Right ventricle myocardium superior (tissue), 1 donor: ENCODE measurements at places on chromosomes 5 and 9. TPM values are rescaled to one million over a fixed set of nuclear protein-coding genes. Genes with fewer than 3 reads are reported as not detected.

- DNase-seq = no peak
Measured at GRCh38 chr9:97363661-97364299, 48.1 kb upstream of the TDRD7 start.

DNA sequence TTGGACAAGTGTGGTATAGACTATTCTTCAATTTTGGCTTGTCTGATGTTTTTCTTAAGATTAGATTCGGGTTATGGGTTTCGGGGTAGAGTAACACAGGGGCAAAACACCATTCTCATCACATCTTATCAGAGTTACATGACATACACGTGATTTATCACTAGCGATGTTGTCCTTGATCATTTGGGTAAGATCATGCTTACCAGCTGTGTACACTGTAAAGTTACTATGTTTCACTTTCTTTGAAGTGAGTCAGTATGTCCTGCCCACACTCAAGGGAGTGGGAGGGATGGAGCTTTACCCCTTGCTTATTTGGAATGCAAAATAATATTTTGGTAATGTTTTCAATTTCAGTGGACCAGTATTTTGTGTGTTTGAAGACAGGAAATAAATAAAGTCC is 101.8 kb upstream of the TAF11L2 start:
- DNase-seq = no peak

DNA sequence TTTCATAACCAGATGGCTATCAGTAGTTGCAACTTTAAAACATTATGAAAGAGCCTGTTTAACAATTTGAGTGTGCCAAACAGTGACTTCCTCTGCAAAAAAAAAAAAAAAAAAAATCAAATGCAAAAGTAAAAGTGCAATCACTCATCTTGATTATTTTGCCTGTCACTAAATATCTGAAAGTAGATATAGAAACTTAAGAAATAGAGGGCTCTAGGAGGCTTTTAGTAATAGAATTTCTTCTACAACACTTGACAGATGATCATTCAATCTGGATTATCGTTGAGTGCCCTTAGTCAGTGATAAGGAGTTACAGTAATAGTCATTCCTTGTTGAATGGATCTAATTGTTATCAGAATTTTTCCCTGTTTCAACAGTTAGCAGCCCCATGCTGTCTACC is 101.8 kb downstream of the CETN3 start:
- DNase-seq = no peak

- DNase-seq = no peak
Measured at GRCh38 chr5:163677092-163677491, 171.7 kb downstream of the MAT2B start.

GRCh38 chr9:18472435-18472834 is 1.5 kb upstream of the ADAMTSL1 start:
- no peak for DNase-seq

GRCh38 chr5:167229751-167230150 is 1061.7 kb upstream of the WWC1 start:
- no peak for DNase-seq

GRCh38 chr9:99197124-99197630 is 24.6 kb downstream of the ALG2 start:
- DNase-seq = no peak

DNA sequence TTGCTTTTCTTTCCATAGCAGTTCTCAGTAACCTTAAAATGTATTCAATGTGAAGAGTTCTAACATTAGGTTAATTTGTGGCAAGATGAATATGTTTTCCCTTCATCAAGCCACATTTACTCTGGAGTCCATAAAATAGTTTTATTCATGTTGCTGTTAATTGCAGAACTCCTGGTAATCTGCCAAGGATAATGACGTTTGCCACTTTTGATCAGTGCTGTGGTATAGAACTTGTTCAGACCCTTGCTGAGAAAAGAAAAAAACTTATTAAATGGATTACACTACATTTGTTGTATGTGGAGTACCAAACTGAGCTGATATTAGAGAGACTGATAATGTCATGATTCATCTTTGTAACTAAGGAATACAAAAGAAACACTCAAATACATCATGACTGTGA is 212.4 kb upstream of the DMAC1 start:
- no peak for DNase-seq

DNA sequence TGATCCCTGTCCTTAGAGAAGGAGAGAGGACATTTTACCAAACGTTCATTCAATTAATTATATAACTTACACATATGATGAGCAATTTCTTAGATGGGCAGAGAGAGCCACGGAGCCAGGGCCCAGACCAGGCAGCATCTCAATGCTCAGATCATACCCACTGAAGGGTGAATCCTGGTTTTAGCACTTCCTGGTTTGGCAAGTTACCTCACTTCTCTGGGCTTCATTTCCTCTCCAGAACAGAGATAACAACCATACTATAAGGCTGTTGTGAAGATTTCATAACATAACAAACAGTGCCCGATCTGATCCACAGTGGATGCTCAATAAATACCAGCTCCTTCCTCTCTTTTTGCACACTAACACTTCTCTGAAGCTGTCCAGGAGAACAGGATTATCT is 271.1 kb downstream of the DENND1A start:
- no peak for DNase-seq

GRCh38 chr5:6338135-6338534 is 40.2 kb downstream of the MED10 start:
- DNase-seq = no peak

- no peak for DNase-seq
Measured at GRCh38 chr5:126509339-126509738, 85.7 kb downstream of the ALDH7A1 start.

DNA sequence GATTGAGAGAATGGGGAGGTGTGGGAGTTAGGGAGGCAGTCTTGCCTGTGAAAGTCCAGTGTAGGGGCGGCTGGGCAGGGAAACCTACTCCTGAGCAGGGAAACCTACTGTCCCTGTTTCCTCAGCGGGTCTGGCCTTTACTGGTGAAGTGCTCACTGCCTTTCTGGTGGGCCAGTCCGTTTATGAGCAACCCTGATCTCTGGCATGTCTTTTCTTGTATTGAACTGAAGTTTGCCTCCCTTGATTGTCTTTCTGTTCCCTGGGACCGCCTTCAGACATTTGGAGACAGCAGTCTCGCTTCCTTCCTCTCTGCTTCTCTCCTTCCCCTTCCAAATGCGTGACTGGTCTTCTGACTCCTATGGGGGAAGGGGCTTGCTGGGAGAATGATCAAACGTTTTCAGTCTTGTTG is 2.9 kb downstream of the SNX18 start:
- no peak for DNase-seq

DNA sequence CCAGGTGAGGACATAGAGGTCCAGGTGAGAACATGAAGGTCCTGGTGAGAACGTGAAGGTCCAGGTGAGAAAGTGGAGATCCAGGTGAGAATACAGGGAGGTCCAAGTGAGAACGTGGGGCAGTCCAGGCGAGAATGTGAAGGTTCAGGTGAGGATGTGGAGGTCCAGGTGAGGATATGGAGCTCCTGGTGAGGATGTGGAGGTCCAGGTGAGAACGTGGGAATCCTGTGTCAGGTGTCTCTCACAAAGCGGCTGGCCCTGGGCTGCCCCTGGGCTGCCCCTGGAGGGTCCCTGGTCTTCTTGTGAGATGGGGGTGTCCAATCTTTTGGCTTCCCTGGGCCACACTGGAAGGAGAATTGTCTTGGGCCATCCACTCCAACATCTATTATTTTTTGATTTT is 133.4 kb downstream of the MRPL36 start:
- DNase-seq = peak; percentile 10

GRCh38 chr9:108609227-108609896 is 246.4 kb downstream of the ACTL7B start:
- DNase-seq = no peak

- no peak for DNase-seq
Measured at GRCh38 chr9:93662952-93663572, 86.7 kb downstream of the PHF2 start.

GRCh38 chr5:80185095-80185494 is 70.8 kb downstream of the SERINC5 start:
- no peak for DNase-seq

DNA sequence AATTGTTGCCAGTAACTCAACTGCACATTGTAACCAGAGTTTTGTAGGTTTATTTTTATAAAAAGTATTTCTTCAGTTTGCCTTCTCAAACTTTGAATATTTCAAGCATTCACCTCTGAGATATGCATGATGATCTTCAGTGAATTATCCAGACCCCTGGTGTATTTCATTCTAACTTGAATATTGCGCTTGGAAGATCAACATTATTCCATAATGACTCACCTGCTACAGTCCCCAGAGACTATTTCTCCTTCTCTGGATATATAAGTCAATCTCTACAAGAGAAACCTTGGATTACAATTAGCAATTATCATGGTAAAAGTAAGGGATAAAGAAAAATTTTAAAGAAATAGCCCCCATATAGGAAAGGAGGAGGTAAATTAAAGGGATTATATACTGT is 1041.0 kb downstream of the TLE1 start:
- DNase-seq = no peak

- no peak for DNase-seq
Measured at GRCh38 chr5:133523013-133523658, 89.2 kb downstream of the FSTL4 start.

- no peak for DNase-seq
Measured at GRCh38 chr5:140295414-140295813, 7.5 kb downstream of the PFDN1 start.

- no peak for DNase-seq
Measured at GRCh38 chr9:99977033-99977792, 70.8 kb downstream of the STX17 start.

- no peak for DNase-seq
Measured at GRCh38 chr5:78731884-78732283, 83.3 kb upstream of the LHFPL2 start.

- DNase-seq = no peak
Measured at GRCh38 chr5:83197326-83197967, 120.1 kb downstream of the XRCC4 start.

GRCh38 chr5:97735209-97735608 is 552.2 kb upstream of the RIOK2 start:
- no peak for DNase-seq

DNA sequence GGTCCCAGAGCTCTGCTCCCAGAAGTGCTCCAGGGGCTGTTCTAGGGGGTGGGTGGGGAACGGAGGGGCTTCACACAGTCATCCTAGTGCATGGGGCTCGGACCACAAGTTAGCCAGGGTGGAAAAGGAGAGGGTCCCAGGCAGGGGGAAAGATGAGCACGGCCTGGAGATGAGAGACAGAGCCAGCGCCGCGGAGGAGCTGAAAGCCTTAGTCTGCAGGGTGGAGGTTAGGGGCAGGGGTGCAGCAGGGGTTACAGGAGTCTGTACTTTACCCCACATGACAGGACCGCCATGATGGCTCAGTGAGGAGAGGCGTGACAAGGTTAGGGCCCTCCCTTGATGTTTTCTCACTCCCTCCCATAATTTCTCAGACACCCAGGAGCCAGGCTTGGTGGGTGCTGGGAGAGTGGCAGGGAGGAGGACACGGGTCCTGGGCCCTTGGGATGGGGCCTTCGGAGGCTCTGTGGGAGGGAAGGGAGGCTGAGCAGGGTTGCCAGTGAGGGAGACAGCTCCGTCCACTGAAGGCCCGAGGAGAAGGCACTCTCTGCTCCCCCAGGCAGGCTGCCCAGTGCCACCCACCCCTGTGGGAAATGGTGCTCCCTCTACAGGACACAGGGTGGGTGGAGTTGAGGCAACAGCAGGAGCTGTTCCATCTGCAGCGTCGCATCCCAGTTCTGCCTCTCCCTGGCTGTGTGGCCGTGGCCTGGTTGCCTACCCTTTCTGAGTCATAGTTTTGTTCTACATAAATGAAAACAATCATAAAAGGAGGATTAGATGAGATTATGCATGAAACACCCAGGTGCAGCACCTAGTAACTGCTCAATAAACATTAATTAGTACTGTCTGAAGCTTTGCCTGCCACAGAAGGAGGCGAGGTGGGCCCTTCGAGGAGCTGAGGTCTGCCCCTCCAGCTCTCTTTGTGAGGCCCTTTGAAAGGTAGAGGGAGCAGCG is 66.2 kb downstream of the NDST1 start:
- DNase-seq = no peak

GRCh38 chr5:166172597-166172996 is 2118.8 kb upstream of the WWC1 start:
- DNase-seq = no peak

GRCh38 chr5:64876203-64876602 is 107.5 kb downstream of the CWC27 start:
- DNase-seq = no peak

- DNase-seq = no peak
Measured at GRCh38 chr9:129664746-129665388, 580 bp upstream of the PRRX2 start.

DNA sequence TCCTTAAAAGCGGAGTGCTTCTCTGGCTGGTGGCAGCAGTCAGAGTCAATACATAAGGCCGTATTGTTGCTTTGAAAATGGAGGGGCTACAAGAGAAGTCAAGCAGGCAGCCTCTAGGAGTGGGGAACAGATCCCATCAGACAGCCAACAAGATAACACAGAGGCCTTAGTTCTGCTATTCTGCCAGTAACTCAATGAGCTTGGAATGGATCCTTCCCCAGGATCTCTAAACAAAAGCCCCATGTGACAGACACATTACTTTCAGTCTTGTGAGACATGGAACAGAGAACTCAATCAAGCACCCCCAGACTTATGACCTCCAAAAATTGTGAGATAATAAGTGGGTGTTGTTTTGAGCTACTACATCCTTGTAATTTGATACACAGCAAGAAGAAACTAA is 158.6 kb downstream of the RFX3 start:
- DNase-seq = no peak

- no peak for DNase-seq
Measured at GRCh38 chr9:90029386-90029785, 424.6 kb downstream of the GADD45G start.

WWC1 gene
- 1.8 TPM for total RNA-seq

FREM1 gene
- 2.0 TPM for total RNA-seq

MYOT gene
- total RNA-seq = 11.7 TPM

PFN3 gene
- not detected for total RNA-seq

FAM200C gene
- total RNA-seq = 3.8 TPM

PLAA gene
- total RNA-seq = 28.5 TPM

FAM170A gene
- total RNA-seq = not detected

NFX1 gene
- total RNA-seq = 26.2 TPM

DIPK1B gene
- 15.1 TPM for total RNA-seq

INSYN2B gene
- 0.30 TPM for total RNA-seq

NME5 gene
- total RNA-seq = 4.9 TPM

CDH18 gene
- not detected for total RNA-seq

PCDHB2 gene
- 2.0 TPM for total RNA-seq
